NCI-H2081 treated with DMSO at 0.1 percent for 48 hours (cell line): ENCODE measurements at places on chromosomes 6 and 20.

DNA sequence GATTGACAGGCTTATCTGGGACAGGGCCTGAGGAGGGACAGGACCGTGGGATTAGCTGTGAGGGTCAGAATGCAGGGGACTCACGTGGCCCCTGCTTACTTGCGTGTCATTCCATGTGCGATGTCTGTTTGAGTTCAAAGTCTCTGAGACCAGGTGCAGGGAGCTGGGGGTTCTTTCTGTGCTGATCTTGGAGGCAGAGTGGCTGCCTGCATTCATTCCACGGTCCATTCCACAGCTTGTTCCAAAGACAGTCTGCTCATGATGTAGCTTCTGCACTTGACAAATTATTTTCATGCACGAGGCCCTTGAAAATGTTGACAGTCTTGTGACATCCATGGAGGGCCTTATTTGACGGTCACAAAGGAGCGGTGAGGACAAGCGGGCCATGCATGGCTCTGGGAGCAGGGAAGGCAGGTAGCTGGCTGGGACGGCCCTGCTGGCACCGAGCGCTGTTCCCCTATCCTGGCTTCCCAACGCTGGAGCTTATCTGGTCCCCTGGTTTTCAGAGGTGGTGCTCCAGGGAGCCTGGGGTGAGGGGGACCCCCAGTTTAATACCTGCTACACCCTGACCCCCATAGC, 156.3 kb upstream of the RNF24 start:
- no peak for DNase-seq

- no peak for DNase-seq
Measured at GRCh38 chr6:170286246-170286933, 4.5 kb downstream of the DLL1 start.

DNA sequence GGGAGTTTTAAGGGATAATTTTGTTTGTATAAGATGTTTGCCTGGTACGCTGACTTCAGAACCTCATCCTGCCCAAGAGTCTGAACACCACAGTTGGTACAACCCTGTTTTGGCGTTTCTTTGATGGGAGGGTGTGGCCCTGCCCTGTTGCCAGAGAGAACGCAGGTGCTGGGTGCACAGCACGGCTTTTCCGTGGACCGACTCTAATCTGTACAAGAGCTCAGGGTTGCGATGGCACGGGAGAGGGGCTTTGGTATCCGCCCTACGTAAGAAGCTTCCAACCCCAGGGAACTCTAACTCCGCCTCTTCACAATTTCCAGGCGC, 1.3 kb downstream of the CYP24A1 start:
- DNase-seq, result no peak

GRCh38 chr6:37502703-37503291, 3.1 kb upstream of the CCDC167 start:
- peak; percentile 69 for DNase-seq

GRCh38 chr6:42724825-42725224, 2.4 kb upstream of the PRPH2 start:
- DNase-seq, result no peak

GRCh38 chr6:36430351-36430750, 12.3 kb downstream of the PXT1 start:
- no peak for DNase-seq

- DNase-seq, result no peak
Measured at GRCh38 chr6:73577676-73578075, 56.8 kb upstream of the EEF1A1 start.
